Keratinocyte (primary cell): ENCODE measurements at places on chromosomes 2 and 18. TPM values are rescaled to one million over a fixed set of nuclear protein-coding genes. Genes with fewer than 3 reads are reported as not detected.

The FOXI3 gene
- 0.02 TPM in 1 of 3 replicates, not detected in the others for polyA plus RNA-seq

The SMCHD1 gene
- 8.7 to 18.5 TPM (median 12.1 TPM) in 3 replicates for polyA plus RNA-seq

DNA sequence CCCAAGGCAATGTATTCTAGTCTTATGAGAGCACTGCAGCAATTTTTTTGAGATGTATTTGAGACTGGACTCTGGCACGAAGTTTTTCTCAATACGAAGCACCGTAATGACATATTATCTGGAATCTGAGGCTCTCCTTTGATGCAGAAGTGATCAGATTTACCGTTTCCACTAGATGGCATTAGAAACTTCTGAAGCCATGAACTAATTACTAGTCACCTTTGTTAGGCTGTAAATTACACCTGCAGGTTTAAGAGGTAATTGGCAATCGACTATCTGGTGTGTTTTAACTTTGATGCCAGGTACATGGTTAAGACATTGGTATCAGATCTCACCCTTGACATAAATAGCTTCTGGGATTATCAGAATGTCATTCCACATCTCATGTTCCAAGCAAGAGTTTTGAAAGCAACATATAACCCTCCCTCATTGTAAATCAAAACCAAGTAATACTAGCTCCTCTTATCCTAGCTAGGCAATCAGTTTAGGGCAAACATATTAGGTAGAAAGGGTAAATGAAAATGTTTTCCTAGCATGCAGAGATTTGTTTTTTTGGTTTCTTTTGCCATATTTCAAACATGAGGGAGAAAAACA is 254.6 kb upstream of the SPRED2 start:
- no peak for DNase-seq

GRCh38 chr2:72033636-72034035 is 114.0 kb downstream of the CYP26B1 start:
- no peak for DNase-seq

DNA sequence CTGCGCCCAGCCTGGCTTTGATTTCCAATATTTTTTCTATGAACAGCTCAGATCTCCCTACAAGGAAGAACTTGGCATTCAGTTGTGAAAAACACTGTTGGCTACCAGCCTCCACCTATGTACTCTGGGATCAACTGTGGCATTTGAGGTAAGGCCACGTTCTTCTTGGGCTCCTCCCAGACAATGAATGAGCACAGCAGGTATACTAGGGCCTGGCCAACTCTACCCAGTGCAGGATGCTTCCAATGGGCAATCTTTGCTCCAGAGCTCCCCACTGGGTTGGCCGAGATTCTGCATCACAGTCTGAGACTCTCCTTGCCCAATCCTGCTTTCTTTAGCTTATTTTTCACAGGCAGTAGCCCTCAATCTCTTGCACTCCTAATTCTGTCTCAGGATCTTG is 75.9 kb downstream of the TMEM131 start:
- no peak for DNase-seq

DNA sequence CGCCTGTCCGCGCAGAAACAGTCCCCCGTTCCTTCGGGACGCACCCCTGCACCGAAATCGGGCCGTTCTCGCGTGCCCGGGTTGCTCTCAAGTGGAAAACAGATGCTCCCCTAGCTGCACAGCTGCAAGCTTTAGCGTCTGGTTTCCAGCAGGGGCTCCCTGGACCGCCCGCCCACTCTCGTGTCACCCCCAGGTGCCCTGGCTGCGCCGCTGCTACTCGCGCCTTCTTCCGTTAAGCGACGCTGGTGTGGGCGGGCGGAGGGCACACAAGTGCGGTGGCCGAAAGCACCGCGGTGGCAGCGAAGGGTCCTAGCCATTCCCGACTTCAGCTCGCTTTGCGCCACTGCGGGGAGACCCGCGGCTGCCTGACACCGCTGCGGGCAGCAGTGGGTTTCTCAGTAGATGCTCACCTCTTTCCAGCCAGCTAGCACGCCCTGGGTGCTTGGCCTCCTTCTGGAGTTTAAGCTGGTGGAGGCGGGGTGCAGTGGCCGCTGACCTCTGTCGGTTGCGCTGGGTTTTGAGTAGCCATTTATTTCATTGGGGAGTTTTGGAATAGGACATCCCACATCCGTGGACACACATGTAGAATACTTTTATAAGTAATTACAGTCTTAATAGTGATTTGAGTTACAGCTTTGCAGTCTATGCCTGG is 806 bp downstream of the ZNF407 start:
- DNase-seq = no peak

DNA sequence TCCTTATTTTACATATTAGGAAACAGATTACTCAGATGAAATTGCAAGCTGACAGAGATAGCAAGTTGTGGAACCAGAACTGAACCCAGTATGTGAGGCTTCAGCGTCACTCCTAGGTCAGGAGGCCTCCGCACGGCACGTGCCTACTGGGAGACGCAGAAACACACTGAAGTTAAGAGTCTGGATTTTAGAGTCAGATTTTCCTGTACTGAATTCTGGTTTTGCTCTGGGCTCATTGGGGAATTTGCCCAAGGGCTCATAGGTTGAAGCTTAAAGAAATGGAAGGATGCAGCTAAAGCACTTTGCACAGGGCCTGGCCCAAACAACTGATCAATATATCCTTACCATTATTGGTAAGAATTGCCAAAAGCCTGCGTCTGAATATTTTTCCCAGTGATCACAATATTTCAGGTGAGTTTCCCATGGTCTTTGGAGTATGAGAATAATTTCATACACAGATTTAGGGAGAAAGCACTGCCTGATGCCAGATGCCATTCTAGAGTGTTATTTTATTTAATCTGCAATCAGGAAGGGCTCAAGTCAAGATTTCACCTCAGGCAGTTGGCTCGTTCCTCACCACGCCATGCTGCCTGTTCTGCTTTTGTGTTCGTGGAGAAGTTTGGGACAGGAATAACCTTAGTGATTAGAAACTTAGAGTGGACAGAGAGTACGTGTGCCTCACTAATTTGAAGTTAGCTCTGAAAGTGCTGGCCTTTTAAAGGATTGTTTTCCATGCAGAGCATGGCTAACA is 331.9 kb downstream of the MYCN start:
- no peak for DNase-seq

- DNase-seq = no peak
These were observed 2.2 kb downstream of the LOXL3 start for GRCh38 chr2:74551530-74551929.

GRCh38 chr2:18387441-18388206 is 172.8 kb downstream of the RDH14 start:
- peak; percentile 19 for DNase-seq

GRCh38 chr18:3219631-3220335 is at the start of gene MYOM1:
TSS of gene MYOM1 (minus strand) at chr18:3219968. CDS start at chr18:3215223, 4,745 bp downstream.
- DNase-seq = no peak

GRCh38 chr2:170166735-170167134 is 11.2 kb upstream of the MYO3B start:
- DNase-seq = no peak

DNA sequence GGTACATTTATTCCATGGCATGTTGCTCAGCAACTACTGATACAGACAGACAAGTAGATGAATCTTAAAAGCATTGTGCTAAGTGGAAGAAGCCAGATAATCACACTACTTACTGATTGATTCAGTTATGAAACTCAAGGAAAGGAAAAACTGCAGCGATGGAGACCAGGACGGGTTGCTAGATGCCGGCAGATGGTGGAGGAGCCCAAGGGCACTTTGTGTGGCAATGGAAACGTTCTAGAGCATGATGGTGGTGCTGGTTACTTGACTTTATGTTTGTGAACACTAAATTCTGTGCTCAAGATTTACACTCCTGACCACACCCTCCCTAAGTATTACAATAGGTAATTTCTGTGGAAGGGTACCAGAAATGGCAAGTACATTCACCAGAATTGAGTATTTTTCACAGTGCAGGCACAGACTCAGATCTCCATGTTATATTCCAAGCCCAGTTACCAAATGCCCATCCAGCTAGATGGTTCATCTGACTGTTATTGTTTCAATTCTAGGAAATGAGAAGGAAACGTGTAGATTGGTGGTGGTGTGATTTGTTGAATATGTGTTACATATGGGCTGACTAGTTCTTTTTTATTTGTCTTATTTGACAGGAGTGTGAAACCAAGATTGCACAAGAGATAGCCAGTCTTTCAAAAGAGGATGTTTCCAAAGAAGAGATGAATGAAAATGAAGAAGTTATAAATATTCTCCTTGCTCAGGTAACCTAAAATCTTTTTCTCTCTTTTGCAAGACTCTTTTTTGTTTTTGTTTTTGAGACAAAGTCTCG is 55.1 kb downstream of the RALBP1 start:
- DNase-seq = no peak

DNA sequence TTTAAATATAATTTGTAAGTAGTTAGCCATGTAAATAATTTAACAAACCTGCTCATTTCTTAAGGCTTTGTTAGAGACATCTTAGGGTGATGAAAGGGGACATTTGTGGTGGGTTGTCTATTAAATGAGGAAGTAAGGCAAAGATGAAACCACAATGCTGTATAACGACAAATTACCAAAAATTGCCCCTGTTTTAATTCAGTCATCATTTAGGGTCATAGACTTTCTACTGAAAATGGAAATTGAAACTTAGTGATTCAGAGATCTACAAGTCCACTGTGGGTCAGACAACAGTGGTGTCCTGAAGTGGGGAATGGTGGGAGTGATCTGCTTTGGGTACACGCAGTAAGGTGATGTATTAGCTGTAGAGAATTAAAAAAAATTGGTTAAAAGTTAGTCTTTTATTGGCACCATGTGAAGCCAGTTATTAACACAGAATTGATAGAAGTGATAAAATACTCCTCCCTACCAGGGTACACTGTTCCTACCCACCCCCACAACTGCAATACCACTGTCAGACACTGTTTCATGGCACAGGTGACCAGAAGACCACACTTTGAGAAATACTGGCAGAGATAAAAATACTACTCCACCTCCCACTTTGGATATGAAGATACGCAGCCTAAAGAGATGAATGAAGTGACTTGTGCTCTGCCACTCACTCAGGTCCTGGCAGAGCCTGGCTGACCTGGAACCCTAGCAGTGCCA is 13.4 kb downstream of the CERS6 start:
- no peak for DNase-seq

- no peak for DNase-seq
These were observed 208.0 kb downstream of the PTGR3 start for GRCh38 chr18:75000920-75001319.
